ENCODE measurements at places on chromosomes 2 and 18. TPM values are rescaled to one million over a fixed set of nuclear protein-coding genes. Genes with fewer than 3 reads are reported as not detected.
A peak's percentile ranks its signal among the peaks of the same experiment; 100 is the strongest.

The SATB2 gene
- 6.7 TPM for total RNA-seq

The C2orf78 gene
- total RNA-seq = not detected

DNA sequence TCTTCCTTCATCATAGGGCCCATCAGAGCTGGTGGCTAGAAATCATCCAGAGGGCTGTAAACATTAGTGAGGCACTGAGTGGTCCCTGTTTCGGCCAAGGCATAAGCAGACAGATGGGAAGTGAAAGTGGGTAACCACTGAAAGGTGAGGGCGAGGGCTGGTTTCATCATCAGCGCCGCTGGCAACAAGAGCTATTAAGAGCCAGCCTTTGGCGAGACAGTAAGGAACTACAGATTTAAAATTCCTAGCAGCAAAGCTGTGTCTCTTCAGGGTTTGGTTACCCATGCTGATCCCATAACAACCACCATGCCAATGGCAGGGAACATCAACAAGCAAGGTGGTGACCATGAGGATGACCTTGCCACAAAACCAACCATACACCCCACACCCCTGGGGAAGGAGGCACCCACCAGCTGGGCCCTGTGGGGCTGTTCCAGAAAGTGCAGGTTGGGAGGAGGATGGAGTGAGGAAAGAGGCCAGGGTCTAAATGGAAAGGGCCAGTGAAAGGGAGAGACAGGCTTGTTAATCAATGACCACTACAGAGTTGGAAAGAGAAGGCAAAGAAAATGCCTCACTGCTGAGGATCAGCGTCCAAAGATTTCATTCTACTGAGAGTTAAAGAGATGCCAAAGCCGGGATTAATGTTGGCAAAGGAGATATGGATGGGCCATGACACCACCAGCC is 9.0 kb upstream of the SLC20A1 start:
- no peak for ATAC-seq

DNA sequence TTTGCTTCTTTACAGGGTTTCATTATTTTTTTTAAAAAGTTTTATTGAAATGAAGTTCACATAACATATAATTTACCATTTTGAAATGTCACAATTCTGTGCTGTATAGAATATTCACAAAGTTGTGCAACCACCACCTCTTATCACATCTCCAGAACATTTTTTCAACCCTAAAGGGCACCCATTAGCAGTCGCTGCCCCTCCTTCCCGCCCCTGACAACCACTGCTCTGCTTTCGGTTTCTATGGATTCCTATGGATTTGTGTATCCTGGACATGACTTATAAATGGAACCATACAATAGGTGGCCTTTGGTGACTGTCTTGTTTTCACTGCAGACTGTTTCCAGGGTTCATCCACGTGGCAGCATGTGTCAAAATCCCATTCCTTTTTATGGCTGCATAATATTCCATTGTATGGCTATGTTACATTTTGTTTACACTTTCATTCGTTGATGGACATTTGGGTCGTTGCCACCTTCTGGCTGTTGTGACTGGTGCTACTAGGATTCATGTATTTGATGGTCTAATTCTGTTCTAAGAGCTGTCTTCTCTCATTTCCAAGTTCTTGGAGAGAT is 52.6 kb downstream of the SH3BP4 start:
- ATAC-seq = no peak

DNA sequence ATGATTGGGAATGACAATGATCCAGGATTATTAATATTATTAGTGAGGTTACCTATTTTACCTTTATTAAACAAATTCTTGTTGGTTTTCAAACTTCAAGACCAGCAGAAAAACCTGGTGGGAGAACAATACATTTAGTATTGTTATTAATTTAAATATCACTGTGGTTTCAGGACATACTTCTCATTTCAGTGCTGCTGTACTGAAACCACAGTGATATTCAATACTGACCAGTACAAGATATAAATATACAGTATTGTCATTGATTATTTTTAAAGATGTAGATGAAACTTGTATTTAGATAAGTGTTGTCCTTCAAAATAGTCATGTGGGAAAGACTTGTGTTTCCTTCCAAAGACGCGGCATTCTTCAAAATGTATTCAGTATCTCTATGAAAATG is 1047.3 kb upstream of the CELF4 start:
- ATAC-seq = no peak

DNA sequence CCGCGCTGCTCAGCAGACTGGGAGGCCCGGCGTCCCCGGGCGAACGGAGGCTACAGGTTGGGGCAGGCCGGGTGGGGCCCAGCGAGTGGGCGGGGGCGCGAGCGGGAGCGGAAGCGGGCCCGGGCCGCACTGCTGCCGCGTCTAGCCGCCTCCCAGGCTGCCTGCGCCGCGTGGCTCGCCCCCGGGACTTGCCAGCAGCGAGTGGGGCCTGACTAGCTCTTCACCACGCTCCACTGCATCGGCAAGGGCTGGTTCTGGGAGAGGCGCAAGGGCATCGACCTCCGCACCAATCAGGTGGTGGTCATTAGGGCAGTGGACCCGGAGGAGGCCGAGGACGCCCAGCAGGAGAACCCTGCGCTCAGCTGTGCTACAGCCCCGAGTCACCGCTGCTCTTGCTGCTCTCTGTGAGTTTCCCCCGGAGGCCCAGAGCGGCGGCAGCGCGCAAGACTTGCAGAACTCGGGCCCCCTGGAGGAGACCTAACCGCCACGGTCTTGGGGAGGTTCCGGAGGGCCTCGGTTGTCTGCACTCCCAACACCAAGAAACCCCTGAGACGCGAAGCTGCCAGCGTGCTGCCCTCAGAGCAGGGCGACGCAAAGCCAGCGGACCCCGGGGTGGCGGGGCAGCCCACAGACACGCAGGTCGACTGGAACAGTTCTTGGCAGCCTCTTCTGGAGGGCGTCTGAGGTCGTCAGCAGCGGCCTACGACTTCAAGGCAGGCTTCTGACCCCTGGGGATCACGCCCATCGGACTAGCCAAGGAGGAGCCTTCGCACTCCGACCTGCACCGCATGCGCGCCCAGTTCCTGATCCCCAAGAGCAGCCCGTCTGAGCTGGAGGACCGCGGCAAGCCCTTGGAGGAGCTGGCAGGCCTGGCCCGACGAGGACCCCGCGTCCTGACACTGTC is 27.2 kb upstream of the PTPN2 start:
- ATAC-seq = peak; percentile 41

DNA sequence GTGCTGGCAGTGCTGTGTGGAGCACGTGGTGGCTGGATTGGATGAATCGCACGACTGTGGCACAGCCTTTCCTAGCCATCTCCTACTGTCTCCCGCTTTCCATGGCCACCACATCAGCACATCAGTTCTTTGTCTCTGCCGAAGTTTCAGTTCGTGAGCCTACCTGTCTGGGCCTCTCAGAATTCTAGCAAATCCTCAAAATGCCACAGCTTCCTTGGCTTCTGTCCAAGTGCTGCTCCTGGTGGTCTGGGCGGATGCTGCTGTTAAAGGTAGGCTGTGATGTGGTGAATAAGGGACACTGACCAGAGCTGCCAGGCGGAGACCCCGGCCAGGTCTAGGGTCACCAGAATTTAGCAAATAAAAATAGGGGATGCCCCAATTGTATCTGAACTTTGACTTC is 237.4 kb downstream of the LPIN1 start:
- no peak for ATAC-seq

Measured in gastroesophageal sphincter (tissue), 4 donors.